ENCODE measurements at places on chromosomes 12 and 14.

DNA sequence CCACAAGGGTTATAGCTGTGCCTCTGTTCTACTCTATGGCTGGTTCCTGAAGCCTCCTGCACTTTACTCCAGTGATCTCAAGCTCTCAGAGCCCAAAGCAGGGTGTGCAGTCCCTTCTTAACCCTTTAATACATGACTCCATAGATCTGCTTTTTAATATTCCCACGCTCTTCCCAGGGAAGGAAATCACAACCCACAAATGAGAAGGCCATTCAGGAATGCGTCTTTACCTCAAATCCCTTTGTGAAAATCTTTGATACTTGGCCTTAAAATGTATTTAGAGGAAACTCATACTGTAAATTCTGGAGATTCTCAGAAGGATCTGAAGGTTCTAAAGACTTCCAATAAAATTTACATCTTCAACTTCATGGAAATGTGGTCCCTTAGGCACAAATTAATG is 17.0 kb downstream of the NID2 start:
- no peak for DNase-seq

DNA sequence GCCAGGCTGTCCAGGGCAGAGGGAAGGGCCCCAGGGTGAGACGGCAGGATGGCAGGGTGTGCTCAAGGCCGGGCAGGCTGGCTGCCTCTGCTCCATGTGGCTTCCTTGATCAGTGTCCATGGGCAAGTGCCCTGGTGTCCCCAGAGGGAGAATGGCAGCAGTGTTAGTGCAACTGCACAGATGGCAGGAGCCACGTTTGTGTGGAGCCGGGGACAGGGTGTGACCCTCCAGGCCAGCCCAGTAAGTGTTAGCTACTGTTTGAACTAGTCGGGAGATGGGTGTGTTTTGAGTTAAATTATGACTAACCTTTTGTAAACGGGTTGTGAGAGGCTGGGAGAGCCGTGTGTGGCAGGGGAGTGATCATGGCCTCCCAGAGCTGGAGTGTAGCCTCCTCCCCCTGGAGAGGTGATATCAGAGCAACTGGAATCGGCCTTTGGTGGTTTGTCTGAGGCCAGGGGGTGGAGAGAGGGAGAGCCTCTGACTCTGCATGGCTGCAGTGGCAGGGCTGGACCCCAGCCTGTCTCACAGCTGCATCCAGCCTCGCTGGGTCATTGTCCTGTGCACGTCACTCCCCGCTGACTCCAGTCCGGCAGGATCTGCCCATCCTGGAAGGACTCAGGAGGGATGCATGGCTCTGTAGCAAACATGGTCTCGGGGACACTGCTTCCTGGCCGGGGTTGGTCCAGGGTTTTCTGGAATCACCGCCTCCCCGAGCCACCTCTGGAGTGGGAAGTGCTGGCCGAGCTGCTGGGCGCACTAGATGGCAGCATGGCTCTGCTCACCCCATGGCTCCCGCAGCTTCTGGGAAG is 27.8 kb downstream of the AACS start:
- DNase-seq: no peak

DNA sequence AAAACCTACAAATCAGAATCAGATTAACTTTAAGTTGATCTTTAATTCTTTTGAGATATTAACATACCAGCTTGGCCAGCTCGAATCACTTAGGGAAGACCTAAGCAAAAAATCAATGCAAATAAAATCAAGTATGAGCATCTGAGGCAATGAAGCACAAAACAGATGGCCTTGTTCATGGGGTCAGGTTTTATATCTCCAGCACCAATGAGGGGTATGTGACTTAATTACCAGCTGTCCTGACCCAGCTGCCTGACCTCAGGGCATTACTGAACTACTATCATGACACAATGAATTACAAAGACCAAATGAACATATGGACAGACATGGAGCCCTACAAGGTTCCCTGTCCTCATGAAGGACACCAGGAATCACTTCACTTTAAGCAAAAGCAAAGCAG is 70.5 kb downstream of the FGD6 start:
- DNase-seq: no peak

DNA sequence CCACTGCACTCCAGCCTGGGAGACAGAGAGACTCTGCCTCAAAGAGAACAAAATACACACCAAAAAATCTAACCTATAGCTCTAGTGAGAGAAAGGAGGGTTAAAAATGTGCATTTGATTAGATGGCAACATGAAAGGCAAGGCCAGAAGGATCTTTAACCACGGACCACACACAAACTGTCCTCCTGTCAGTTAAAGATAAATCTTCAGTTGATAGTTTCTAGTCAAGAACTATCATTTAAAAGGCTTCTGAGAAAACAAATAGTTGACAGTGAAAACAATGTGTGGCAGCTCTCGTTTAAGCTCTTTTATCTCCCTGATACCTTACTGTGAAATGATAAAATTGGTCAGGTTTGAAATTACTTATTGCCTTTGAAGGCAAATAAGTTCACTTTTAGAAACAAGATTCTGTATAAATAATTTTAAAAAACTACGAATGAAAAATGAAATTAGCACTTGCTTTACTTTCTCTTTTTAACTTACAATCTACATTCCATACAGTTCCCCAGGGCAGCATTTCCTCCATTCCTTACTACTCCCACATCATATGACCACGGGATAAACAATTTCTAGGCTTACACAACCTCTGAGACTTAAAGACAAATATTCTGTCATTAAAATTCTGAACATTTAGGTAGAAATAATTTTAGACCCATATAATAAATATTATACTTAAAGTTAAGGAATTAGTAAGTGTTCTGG is 71.4 kb upstream of the GNPNAT1 start:
- DNase-seq: no peak

DNA sequence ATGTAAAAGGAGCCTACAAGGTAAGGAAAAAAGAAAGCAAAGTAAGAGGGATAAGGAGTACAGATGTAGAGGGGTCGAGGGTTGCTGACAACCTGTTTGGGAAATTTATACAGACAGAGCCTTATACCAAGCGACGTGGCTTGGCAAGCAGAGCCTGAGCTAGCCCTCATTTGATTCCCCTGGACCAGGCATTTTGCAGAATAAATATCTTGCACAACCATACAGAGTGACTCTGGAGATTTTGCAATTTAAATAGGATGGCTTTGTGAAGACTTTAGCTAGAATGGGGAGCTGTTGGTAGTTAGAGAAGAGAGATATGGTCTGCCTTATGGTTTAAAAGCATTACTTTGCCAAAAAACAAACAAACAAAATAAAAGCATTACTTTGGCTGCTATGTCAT is 11.1 kb upstream of the ANO6 start:
- DNase-seq: no peak

GRCh38 chr12:54998958-54999510 is 14.5 kb upstream of the TESPA1 start:
- DNase-seq: no peak

GRCh38 chr12:113858841-113859386 is 107.2 kb downstream of the RBM19 start:
- DNase-seq: no peak

DNA sequence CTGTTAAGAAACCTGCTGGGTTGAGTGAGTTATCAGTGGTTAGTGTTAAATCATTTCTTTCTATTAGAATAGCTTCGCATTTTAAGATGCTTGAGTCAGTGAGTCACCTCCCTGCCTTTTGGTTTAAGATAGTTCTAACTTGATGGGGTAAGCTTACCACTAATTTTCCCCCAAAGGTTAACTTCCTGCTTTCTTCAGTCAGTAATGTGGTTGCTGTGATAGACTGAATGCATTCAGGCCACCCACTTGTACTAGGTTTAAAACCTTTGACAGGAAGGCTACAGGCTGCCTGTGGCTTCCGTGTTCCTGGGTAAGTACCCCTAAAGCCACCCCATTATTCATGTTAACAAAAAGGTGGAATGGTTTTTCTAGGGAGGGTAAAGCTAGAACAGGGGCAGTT is 25.3 kb downstream of the CLEC2A start:
- no peak for DNase-seq

DNA sequence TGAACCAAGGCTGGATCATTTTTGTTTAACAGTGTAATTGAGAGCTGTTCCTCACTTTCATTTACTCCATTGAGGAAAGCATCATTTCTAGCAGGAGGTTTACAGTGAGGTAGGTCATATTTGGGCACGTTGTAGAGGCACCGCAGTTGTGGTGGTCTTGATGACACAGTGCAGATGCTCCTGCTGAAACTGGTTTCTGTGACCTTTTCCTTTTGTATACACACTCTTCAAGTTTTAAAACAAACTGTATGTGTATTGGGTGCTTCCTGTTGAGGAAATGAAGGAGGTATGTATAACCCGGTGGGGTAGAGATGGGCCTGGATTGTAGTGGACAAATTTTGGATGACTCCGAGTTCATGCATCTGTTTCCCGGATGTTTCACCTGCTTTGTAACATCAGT is 456.3 kb upstream of the RGS6 start:
- DNase-seq: no peak

- no peak for DNase-seq
Measured at GRCh38 chr12:75657831-75658230, 146.4 kb upstream of the KRR1 start.

DNA sequence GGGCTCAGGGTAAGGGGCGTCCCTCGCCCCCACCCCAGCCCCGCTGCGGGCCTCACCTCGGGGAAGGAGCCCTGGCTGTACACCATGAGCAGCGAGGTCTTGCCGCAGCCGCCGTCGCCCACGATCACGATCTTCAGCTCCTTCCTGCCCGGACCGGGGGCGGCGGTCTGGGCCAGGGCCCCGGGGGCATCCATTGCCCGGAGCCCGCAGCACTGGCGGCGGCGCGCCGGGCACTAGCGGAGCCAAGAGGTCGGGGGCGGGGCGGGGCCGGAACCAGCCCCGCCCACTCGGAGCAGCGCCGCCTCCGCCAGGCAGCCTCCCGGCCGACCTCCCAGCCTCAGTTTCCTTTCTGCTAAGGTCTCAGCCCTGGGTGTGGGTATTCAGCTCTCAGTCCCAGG is at the start of gene RHOF:
RHOF (minus strand) TSS at position 249 of the 398 bp plus-strand sequence; CDS start at position 194, 55 bp downstream.
- DNase-seq: no peak

- no peak for DNase-seq
Measured at GRCh38 chr14:99129211-99129696, 142.7 kb downstream of the BCL11B start.

GRCh38 chr12:9132008-9132535 is 16.4 kb upstream of the A2M start:
- DNase-seq: no peak

DNA sequence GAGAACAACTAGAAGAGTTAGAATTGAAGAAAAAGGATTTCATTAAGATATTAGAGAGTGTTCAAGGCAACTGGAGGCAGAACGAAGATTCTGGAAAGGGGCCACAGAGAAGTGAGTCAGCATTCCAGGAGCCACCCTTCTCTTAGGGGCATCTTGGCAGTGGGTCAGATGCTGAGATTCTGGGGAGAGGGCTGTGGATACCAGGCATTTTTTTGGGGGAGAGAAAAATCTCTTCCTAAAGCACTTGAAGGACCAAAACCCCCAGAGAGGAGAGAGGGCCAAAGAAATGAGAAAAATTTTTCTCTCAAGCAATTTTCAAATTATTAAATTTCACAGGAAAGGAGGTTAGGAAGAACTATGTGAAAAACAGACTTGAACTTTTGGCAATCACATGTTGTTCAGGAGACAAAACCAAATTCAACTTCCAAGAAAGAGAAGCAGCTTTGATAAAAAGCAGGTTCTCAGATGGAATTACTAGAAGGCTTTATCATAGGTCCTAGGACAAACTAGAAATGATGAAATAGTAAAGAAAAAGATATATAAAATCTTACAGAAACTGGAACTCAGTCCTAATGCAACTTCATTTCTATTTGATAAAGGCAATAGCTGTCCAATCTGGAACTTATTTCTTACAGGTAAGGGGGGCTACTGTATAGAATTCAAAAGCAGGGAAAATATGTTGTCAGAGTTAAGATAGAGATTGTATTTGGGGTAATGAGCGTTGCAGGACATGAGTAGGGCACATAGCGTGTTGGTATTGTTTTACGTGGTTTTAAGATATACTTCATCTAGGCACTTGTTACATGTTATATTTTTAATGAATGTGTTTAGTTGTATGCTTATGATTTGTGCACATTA is 1.1 kb upstream of the CLEC2D start:
- no peak for DNase-seq

DNA sequence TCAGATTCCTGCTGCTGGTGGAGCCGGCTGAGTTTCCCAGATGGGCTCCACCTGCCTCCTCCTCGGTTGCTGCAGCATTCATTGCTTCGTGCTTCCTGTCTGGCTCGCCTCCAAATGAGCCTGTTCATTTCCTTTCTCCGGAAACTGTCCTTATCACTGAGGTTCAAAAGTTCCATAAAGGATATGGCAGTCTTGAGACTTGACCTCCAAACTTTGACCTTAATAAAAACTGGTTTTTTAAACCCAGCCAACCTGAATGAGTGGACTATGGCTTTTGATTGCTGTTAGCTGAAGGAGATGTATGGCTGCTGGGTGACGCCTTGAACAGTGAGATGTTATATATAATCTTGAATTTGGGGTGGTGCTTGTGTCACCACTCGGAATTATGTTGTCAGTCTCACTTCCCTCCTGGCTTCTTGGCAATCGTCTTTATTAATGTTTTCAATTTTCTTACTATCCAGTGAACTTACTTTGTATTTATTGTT is 62.7 kb downstream of the RASSF3 start:
- no peak for DNase-seq

- DNase-seq: no peak
Measured at GRCh38 chr12:123894823-123895345, 77.7 kb downstream of the CCDC92 start.

GRCh38 chr12:45216983-45217485 is 1.1 kb downstream of the ANO6 start:
- no peak for DNase-seq

DNA sequence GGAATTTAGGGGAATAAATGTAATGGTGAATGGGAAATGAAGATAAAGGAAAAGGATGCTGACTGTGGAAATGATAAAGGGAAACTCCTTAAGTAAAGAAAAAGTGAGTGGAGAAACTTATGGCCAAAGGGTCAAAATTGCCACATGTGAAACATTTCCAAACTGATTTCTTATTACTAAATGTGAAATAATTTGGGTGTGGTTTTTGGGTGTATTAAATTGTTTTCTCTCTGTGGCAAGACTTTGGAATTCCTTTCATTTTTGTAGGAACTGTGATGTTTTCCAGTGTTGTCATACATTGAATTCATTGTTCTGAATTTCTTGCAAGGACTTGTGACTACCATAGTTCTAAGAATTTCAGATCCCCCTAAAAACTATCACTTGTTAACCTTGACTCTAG is 1891.5 kb upstream of the SEL1L start:
- DNase-seq: no peak

DNA sequence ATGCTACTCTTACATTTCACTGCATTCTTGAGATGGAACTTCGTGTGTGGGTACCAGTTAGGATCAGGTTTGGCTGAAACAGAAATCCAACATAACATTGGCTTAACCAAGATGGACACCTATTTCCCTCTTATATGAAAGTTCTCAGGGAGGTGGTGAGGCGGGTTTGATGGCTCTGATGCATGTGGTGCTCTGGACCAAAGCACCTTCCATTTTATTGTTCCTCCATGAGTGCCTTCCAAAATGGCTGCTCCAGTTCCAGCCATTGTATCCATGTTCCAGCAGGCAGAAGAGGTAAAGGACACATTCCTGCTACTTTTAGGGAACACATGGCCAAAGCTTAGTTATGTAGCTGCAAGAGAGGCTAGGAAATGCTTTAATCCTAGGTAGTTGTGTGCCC is 29.6 kb downstream of the BRI3BP start:
- no peak for DNase-seq

Data from AG04449 (cell line).